ENCODE measurements at places on chromosomes 2 and 18.

DNA sequence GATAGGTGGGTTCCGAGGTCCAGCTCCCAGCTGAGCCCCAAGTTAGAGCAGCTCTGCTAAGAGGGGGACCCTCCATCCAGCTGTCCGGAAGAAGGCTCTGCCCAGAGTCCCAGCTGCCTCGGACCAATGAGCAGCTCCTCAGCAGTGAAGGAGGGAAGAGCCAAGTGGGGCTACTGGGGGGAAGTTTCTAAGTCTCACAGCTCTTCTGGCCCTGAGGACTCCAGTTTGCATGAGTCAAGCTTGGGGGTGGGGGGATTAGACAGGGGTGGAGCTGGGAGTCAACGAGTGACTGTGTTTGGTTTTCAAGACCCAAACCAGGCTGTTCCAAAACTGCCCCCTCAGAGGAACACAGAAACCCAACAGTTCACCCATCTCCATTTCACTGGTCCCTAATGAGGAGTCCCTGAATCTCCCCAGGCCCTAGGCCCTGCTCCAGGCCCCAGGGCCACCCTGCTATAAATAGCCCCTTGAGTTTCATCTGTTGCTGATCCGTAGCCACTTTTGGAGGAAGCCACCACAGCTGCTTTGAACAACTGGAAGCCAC lies 100.9 kb downstream of the TNS1 start:
- DNase-seq: no peak

GRCh38 chr2:15553951-15554350 lies 7.2 kb downstream of the NBAS start:
- no peak for DNase-seq

- DNase-seq: no peak
These were observed 4.0 kb upstream of the ZFP36L2 start for GRCh38 chr2:43230351-43230885.

GRCh38 chr2:201644001-201644400 lies 698 bp upstream of the TMEM237 start:
- no peak for DNase-seq

GRCh38 chr2:1687254-1687653 lies 57.1 kb downstream of the PXDN start:
- no peak for DNase-seq

GRCh38 chr2:72394541-72395070 lies 246.9 kb upstream of the CYP26B1 start:
- DNase-seq: no peak

- DNase-seq: no peak
These were observed 74.6 kb downstream of the CCDC88A start for GRCh38 chr2:55345064-55345463.

DNA sequence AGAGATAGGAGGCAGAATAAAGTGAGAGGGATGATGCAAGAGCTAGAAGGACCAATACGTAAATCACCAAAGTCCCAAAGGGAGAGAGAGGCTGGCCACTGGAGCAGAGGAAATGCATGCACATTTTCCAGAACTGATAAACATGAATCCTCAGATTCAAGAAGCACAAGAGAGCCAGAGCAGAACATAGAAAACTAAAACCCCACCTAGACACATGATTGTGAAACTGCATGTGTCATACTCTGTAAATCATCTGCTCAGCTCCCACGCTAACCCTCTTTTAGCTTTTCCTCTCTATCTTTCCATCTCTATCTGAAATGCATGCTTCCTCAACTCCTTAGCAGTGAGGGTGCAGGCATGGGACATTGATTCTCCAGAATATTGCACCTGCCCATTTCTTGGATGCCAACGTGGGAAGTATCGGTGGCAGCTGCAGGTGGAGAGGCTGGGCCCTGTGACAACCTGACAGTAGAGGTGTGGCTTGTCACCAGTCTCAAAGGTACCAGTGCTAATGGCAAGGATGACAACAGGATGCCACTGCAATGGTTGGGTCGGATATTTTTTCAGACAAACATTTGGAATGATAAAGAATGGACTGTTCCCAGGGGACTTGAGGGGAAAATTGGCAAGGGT lies 89.3 kb upstream of the OTOS start:
- DNase-seq: no peak

DNA sequence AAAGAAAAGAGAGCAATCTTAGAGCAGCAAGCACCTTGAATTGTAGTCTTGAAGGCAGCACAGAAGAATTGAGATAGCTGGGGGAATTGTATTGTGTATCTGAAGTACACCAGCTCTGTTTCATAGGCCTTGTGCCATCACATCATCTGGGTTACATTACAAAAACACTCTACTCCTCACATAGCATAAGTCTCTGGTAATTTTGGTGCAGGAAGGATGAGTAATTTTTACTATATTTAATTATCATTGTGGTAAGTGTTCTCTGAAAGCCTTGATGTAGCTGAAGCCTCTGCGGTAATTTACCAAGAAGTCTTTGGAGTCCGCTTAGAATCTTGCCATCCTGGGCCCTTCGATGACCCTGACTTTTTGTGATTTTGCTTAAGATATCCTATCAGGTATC lies 291.1 kb downstream of the ARHGAP15 start:
- no peak for DNase-seq

- DNase-seq: no peak
These were observed 96.7 kb downstream of the CNTNAP5 start for GRCh38 chr2:124121760-124122275.

GRCh38 chr2:112032689-112033465 lies 22.2 kb upstream of the TMEM87B start:
- no peak for DNase-seq

GRCh38 chr2:175003875-175004729 lies 1.1 kb downstream of the CHN1 start:
- DNase-seq: no peak

DNA sequence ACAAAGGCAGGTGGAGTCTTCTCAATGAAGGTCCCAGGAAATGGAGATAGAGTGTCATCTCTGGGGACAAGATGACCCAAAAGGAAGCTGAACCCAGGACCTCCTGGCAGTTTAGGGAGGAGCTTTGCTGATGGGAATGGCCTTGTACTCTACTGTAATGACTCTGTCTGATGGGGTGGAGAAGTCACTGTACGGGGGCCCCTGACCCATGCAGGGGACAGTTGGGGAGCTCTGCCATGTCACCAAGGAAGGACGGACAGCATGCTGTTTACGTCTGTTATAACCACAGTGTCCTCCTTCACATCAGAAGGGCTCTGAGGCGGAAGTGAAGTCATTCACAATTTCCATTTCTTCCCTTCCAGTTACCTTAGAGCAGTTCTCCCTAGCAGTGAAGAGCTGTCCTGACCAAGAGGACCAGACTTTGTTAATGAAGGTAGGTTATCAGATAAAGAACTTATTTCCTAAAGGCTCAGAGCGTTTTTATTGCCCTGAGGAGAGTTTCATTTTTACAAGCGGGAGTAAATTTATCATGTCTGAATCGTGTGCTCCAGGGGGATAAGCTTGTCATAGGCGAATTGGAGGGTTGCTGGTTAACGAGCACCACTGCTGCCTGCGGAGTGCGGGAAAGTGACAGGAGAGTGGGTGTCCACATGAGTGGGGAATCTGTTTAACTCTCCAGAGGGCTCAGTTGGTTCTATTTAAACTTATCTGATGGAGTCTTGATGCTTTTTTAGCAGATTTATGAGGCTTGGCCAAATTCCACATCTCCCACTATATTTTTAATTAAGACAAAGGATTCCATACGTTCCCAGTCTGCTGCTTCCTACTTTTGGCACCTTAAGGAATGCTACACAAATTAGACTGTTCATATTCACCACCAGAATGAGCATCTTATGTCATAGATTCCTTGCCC lies 71.6 kb upstream of the BCL2L11 start:
- DNase-seq: no peak

DNA sequence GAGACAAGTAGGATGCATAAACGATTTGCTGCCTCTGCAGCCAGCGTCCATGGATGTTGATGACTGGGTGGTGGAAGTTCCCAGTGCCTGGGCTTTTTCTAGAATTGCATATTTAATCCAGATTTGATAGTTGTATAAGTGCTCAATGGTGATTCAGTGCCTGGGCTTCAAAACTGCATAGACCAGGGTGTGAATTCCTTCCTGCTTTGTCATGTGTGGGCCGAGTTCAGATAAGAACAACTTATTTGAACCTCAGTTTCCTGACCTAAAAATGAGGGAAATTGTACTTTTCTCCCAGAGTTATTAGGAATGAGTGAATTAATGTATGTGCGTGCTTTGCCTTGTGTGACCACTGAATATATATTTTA lies 154.6 kb downstream of the WDSUB1 start:
- DNase-seq: no peak

GRCh38 chr18:32930695-32931301 lies 158.0 kb upstream of the KLHL14 start:
- no peak for DNase-seq

DNA sequence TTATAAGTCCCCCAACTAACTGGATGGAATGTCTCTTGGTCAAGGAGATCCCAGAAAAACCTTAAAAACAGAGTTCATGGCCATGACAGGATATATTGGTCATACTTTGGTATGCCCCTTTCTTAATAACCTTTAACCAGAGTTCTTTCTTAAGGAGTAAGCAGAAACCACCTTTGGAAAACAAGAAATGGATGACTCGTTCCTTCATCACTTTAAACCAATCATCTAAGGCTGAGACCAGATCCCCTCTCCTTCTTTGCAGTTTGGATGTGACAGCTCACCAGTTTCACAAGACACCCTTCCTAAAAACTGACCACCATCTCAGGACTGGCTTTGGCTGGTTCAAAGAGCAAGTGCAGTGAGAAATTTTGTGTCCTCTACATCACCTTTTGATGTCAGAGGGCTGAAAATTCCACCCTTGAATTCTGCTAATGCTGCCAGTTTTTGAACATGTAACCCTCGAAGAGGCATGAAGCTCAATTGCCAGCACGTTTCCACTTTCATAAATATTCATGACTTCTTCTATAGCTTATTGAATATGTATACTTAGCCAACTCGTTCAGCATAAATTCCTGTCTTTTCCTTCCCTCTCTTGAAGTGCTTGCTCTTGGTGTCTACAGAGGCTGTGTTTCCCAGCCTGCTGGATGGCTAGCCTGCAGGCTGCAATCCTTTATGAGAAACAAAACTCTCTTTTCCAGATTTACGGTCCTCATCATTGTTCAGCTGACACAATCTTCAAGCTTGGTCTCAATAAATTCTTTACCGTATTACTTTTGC lies 1323.5 kb upstream of the TMEFF2 start:
- no peak for DNase-seq

- no peak for DNase-seq
These were observed 227.5 kb upstream of the SOX11 start for GRCh38 chr2:5464657-5465056.

DNA sequence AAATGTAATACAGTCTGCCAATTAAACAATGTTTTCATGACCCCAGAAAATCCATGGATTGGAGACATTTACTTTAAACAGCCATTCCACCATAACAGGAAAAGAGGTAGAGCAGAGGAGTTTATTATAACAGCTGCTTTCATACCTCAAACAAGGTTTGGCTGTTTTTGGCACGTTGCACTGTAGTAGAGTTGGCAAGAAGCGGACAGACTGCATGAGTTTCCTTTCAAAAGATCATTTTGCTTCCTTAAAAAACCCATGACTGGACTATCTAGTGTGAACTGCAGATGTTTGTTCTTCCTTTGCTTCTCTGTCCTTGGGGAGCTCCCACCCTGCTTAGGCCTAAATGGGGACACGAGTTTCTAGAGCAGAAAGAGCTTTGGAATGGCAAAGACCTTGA lies 108.5 kb upstream of the THOC1 start:
- DNase-seq: no peak

- DNase-seq: no peak
These were observed 13.1 kb downstream of the KRCC1 start for GRCh38 chr2:88042476-88042875.

- no peak for DNase-seq
These were observed 20.8 kb downstream of the ATF2 start for GRCh38 chr2:175147186-175147585.

GRCh38 chr2:239311132-239312040 lies 89.4 kb downstream of the HDAC4 start:
- DNase-seq: no peak

- DNase-seq: peak; percentile 75
These were observed 47.1 kb downstream of the SPTBN1 start for GRCh38 chr2:54503192-54503591.

- no peak for DNase-seq
These were observed 99.5 kb upstream of the MMADHC start for GRCh38 chr2:149687052-149687427.

DNA sequence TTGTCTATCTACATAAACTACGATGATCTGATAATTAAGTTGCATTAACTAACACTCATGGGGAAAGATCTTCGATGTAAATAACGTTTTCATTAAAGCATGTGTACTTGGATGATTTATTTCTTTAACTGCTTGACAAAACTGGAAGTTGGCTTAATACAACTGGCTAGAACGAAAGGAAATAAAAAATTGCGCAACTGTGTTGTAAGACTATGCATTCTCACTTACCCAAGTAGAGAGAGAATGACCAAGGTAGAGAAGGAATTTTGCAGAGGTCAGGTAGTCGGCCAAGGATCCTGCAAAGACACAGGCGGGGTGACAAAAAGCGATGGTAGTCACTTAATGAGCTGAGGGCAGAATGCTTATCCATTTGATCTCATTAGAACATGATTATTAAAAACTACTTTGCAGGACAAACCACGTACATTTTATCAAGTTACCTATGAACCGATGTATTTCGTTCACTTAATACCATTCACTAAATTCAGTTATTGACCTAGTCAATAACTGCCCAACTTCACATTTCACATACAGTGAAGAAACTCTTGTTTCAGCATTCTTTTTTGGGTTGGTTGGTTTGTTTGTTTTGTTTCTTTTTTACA lies 900 bp downstream of the SLC40A1 start:
- DNase-seq: no peak

GRCh38 chr18:48992791-48993555 lies 42.2 kb upstream of the SMAD7 start:
- DNase-seq: no peak

GRCh38 chr18:58502628-58503027 lies 126.3 kb downstream of the ALPK2 start:
- no peak for DNase-seq

DNA sequence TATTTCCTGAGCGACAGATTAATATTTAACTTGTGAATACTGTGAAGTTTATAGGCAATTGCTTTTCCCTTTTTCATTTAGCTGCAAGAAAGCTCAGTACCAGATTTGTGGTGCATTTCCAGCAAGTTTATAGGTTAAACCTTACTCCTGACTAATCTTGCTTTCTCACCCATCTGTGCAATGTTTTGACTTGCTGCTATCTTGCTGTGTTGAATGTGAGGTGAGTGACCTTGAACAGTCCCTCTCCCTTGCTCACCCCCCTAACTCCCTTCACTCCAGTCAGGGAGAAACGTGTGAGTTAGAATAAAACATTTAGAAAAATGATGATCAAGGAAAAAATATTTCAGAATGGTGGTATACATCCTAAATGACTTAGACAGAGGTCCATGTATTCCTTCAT lies 39.8 kb upstream of the PARD3B start:
- no peak for DNase-seq
